Activated CD4-positive, alpha-beta memory T cell treated with anti-CD3 and anti-CD28 coated beads for 36 hours (primary cell): ENCODE measurements at places on chromosomes 11 and 22.

DNA sequence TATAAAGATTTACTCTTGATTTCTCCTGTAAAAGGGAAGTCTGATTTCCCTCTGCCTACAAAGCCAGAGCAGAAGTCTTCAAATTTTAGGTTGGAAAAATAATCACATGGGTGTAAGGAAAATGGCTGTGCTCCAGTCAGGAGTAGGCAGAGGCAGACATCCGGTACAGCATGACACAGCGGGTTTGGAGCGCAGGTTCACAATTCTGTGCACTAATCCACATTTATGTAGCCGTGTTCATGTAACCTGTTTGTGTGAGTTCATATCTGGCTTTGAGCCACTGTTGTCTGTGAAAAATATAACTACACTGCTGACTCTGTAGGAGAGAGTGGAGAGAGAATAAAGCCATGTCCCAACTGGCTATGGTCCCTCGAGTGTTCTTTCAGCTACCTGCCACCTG, 248.0 kb downstream of the CASP12 start:
- peak; percentile 29 for DNase-seq

- DNase-seq, result no peak
Measured at GRCh38 chr22:33513388-33514338, 406.6 kb downstream of the LARGE1 start.

GRCh38 chr11:114192841-114193389, 103.3 kb upstream of the NNMT start:
- DNase-seq, result no peak

DNA sequence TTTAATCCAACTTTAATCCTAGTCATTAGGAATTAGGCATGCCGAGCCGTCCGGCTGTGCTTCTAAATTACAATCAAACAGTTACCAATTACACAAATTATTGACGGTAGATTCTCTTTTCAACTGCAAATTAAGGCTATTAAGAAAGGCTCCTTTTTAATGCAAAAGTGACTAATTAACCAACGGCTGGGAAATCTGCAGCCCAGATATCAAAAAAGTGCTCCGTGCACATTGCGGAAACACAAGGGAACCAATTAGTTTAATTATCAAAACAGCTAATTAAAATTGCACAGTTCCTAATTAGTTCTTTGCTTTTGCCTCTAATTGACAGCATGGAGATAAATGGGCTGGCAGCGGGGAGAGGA, 19.4 kb upstream of the LMO1 start:
- no peak for DNase-seq

GRCh38 chr11:62880803-62881578, at the start of gene SLC3A2:
SLC3A2 (plus strand) TSS chr11:62880896; CDS start chr11:62881024, 128 bp downstream.
- peak; percentile 92 for DNase-seq

GRCh38 chr22:49010070-49010863, 817.4 kb downstream of the BRD1 start:
- no peak for DNase-seq

DNA sequence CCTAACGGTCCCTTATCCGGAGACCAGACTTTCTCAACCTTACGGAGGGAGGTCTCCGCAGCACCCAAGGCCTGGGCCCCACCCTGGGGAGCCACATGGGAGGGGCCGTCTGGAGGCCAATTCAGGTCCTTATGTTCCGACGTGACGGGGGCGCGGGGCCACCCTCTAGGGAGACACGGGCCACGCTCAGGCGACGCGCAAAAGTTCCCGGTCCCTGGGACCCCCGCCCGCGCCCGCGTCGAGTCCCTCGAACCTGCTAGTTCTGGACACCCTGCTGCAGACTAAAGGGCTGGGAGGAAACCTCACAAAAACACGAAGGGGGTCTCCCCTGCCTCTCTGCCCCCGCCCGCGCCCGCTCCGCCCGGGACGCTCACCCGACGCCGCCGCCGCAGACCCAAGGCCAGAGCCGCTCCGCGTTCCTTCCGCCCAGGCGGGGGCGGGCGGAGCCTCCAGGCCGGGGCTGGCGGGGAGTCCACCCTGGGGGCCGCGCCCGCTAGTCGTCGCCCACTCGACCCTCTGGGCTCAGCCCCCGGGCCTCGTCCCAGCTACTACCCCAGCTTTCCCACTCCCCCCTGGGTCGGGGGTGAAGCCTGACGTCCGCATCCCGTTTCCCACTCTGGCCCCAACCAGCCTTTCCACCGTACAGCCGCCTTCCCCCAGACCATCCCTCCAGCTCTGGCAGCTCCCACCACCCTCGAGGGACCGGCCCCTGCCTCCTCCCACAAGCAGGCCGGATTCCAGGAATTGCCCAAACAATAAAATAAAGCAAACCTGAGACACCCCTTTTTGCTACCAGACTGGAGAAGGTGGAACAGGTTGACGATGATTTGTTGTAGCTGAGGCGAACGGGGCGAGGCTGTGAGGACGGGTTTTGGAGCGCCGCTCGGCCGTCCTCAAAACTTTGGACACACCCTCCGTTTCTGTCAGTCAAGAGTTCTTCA, 2.7 kb downstream of the RNH1 start:
- DNase-seq, result peak; percentile 27

DNA sequence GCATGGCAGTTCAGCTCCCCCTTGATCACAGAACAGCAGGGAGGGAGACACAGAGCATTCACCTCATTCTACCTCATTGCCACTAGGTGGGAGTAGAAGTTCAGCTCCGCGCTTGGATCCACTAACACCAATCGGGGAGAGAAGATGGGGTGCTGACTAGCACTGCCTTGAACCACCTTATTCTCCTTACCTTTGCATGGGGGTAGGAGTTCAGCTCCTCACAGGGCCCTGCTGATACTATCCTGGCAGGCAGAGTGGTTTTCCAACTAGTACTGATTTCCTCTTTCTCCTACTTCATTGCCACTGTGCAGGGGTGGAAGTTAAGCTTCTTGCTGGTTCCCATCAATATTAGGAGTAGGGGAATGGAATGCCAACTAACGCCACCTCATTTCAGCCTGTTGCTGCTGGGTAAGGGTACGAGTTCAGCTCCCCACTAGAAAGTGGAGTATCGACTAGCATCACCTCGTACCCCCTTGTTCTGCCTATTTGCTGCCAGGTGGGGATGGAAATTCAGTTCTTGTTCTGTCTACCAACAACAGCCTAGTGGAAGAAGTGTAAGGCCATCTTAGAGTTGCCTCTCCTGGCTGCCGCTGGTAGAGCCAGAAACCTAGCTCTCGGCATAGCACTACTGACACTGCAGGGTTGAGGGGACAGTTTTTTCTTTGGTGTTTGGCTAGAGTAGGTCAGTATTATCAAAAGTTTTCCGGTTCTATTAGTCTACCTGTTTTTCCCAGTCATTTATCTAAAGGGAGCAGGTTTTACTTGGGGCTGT, 550.9 kb upstream of the CCDC90B start:
- DNase-seq, result peak; percentile 19

DNA sequence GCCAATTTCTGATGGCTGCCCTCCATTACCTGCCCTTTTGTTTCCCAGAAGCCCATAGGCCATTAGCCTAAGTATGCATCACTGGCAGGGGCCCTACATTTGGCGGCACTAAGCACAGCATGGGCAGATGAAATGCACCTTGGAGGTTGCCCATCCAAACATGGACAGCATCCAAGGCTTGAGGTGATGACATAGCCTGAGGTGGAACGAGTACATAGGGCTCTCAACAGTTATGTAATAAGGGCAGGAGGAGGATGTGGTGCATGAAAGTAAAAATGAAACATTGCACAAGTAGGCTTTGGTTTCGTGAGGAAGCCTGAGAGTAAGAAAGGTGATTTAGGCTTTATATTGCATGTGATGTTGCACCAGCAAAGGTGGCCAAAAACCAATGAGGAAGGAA, 148.1 kb downstream of the FAM76B start:
- peak; percentile 35 for DNase-seq

- DNase-seq, result no peak
Measured at GRCh38 chr11:16883174-16883573, 131.0 kb downstream of the PLEKHA7 start.

DNA sequence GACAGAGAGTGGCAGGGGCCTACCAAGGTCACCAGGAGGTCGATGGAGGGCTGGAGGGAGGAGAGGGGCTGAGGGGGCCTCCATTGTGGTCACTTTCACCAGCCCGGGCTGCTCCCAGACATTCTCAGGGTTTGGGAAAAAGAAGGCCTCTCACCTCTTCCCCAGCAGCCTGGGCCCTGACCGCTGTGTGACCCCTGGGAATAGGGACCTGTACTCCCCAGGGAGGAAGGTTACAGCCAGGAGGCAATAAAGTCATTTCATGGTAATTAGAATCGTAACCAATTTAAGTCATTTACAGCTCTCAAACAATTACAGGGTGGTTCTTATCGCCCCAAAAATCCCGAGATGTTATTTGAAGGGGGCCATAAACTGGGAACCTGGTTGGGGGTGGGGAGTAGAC, 37.8 kb downstream of the ISX start:
- no peak for DNase-seq

GRCh38 chr22:24030186-24030702, 19.1 kb downstream of the CABIN1 start:
- no peak for DNase-seq

- DNase-seq, result no peak
Measured at GRCh38 chr11:70663815-70664214, 265.5 kb downstream of the CTTN start.

GRCh38 chr22:45804319-45804985, 132.8 kb downstream of the ATXN10 start:
- DNase-seq, result no peak

DNA sequence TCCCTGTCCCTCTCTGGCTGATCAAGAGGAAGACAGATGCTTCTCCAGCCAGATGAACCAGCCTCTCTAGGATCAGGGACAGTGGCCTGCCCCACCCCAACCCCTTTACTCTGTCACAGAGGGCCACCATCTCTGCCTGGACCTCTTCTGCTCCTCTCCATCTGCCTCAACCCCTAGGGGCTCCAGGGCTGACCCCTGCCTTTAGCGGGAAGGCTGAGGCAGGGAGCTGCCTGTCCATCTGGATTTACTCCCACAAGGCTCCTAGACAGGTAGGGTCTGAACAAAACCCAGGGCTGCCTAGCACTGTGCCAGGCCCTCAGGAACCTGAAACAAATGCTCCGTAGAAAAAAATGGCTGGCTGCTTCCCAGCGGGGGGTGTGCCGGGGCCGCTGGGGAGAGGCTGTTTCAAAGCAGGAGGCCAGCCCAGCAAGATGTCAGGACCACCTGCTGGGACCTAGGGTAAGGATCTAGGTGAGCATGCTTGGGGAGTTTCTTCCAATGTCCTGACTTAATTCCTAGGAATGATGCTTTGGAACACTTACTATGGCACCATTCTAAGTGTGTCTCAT, 3.2 kb downstream of the CHST1 start:
- DNase-seq, result peak; percentile 5

DNA sequence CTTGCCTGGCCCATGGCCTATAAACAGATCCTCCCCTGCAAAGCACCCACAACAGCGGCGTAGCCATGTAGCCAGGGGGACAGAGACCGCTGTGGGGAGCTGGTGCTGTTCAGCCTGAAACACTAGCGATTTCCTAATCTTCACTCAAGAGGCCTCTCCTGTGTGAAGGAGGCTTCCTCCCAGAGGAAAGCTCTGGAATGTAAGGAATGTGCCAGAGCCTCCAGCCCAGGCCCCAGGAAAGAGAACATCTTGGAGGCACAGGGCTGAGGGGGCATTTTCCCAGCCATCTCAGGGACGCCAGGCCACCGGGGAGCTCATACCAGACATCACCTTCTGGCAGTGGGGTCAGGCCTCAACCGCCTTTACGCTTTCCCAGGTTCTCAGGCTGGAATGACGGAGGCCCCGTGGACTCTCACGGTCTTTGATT, 24.0 kb downstream of the MIAT start:
- DNase-seq, result no peak

DNA sequence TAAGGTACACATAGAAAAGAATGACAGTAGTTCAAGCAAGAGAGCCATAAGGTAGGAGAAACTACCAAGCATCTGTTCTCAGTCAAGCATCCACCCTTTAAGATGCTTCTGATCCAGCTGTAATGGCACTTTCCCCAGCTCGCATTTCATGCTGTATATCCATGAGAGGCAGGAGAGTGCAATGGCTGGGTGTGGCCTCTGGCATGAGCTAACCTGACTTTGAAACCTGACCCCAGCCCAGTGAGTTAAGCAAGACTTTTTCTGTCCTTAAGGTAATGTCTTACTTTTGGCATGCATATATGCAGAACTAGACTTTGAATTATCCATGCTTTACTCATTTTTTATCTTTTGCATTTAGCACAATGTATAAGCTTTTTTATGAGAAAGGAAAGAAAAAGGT, 79.8 kb upstream of the CNTN5 start:
- DNase-seq, result no peak

GRCh38 chr11:44775366-44775984, 48.7 kb downstream of the TSPAN18 start:
- peak; percentile 77 for DNase-seq

GRCh38 chr11:7445564-7445963, 39.7 kb upstream of the OLFML1 start:
- DNase-seq, result no peak

DNA sequence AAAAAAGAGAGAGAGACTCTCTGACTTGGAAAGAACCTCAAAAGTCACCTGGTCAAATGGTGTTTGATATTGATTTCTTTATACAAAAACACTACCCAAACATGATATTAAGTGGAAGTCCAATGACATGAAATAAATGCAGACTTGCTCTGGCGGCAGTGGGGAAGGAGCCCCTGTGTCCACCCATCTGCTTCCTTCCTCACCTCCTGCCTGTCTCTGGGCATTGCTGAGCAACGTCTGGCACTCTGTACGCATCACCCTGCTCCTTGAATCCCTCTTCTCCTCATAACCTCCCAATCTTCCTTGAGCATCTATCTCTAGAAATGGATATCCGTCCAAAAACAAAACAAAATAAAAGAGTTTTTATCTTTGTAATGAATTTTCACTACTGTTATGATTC, 39.9 kb upstream of the GRAMD1B start:
- DNase-seq, result no peak
